Activated CD4-positive, alpha-beta T cell treated with anti-CD3 and anti-CD28 coated beads for 36 hours (primary cell): ENCODE measurements at places on chromosomes 5 and 9.

DNA sequence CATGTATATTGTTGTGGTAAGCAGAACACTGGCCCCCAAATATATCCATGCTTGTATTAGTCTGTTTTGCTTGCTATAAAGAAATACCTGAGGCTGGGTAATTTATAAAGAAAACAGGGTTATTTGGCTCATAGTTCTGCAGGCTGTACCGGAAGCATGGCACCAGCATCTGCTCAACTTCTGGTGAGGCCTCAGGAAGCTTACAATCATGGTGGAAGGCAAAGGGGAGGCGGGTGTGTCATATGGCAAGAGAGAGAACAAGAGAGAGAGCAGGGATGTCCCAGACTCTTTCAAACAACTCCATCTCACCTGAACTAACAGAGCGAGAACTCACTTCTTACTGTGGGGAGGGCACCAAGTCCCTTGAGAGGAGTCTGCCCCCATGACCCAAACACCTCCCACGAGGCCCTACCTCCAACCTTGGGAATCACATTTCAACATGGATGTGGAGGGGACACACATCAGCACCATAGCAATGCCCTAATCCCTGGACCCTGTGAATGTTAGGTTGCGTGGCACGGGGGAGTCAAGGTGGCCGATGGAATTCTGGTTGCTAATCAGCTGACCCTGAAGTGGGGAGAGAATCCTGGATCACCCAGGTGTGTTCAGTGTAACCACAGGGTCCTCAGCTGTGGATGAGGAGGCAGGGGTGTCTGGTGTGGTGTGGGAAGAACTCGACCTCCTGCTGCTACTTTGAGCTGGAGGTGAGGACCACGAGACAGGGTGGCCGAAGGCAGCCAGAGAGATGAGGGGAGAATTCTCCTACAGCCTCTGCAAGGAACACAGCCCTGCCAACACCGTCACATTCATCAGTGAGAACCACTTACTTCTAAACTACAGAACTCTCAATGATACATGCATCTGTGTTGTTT, 172.8 kb downstream of the AUH start:
- DNase-seq = no peak

DNA sequence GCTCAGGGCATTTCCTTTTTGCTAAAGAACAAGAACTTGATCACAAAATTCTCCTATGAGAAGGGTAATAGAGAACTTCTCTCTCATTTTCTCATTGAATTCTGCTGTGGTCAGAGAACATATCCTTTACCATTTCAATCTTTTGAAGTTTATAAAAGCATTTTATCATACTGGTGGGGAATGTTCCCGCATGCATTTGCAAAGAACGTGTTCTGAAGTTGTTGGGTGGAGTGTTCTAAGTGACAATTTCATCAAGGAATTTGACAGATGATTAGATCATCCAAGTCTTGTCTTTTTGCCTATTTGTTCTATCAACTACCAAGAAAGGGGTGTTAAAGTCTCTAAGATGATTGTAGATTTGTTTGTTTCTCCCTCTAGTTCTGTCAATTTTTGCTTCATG, 163.4 kb upstream of the FREM1 start:
- DNase-seq = no peak

- no peak for DNase-seq
These were observed 93.9 kb downstream of the GCNT1 start for GRCh38 chr9:76552751-76553455.

GRCh38 chr5:1137567-1138444, 25.9 kb upstream of the SLC12A7 start:
- DNase-seq = peak; percentile 35

DNA sequence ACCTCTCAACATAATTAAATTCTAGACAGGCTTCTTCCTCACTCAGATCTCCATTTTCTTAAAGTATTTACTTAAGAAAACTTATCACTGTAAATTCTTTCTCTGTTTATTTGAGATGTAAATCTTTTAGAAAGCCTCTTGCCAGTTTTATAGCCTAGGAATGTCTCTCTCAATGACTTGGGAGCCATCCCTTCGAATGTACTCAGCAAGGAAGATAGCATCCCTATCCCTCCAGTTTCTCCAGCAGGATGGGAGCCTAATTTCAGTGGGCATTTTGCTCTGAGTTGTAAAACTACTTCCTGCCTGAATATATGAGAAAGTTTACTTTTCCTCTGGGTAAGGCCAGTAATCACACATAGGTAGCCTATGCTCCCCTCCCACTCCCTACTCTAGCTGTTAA, 558.5 kb upstream of the ARRDC3 start:
- no peak for DNase-seq

GRCh38 chr9:19470567-19470966, 61.8 kb downstream of the ACER2 start:
- DNase-seq = no peak

DNA sequence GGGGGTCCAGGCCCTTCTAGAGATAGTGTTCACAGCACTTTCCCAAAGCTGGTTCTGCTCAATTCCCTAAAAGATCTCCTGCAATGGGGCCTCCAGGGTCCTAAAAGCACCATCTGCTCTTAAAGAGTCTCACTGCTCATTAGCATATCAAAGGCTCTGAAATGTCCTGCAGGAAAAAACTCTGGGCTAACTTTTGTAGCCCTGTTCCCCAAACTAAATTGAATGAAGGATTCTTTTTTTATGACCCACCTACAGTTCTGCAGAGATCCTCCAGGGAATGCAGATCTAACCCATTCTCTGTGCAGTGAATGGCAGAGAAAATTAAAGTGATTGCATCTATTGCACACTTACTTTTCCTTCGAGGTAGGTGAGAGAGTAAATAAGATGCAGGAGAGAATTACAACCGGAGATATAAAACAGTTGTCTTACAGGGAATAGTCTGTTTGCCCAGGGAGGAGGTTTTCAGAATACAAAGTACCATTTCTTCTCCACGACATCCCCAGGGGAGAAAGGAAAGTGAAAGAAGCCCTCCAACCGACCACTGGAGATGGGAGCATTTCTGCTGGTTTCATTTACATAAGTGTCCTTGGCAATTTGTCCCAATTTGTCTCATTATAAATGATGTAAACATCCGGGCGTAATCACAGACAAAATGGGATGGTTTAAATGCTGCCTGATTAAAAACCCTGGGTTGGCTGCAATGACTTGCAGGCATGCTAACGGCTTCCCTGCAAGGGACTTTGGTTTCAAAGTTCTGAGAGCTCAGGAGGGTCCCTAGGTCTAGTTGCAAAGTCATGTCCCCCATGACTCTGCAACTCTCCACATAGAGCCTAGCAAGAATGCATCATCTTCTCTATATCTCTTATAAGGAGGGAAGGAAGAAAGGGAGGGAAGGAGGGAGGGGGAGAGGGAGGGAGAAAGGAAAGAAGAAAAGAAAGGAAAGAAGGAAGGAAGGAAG, 114.0 kb downstream of the KCNIP1 start:
- DNase-seq = no peak

DNA sequence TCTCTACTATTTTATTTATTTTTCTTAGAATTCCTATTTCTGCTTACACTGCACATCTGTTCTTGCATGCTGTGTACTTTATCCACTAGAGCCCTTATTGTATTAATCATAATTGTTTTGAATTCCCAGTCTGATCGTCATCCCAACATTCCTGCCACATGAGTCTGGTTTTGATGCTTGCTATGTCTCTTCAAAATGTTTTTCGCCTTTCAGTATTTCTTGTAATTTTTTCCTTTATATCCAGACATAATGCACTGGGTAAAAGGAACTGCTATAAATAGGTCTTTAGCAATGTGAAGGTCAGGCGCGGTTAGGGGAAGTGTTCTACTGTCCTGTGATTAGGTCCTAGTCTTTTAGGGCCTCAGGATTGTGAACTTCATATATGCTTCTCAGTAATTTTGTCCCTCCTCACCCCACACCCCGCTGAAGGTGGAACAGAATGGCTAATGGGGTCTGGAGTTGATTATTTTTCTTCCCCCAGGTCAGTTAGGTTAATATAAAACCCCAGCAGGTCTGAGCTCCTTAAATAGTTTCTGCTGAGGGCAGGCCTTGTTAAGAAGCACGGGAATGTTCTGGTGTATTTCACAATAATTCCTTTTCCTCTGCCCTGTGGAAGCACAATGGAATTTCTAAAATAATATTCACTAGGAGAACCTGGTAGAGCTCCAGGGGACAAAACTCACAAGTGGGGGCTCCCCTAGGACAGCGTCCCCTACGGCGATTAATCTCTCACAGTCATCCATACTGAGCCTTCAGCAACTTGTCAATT, 146.6 kb upstream of the TUT7 start:
- no peak for DNase-seq

DNA sequence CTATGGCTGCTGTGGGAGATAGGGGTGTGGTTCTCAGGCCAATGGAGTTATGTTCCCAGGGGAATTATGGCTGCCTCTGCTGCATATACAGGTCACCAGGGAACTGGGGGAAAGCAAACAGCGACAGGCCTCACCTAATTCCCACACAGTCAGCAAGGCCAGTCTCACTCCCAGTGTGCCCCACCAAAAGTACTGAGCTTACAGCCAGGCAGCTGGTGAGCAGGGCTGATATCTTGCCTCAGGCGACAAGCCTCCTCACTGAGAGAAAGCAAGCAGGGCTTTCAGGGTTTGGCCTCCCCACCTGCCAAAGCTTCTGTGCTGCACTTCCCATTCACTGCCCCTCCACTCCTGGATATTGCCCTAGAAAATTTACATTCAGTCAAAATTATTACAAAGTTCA, 273.8 kb upstream of the TARS1 start:
- no peak for DNase-seq

- no peak for DNase-seq
These were observed 13.5 kb upstream of the MARCHF6 start for GRCh38 chr5:10339958-10340357.

- peak; percentile 7 for DNase-seq
These were observed 190.8 kb downstream of the MEF2C start for GRCh38 chr5:88691945-88692868.

GRCh38 chr5:172414531-172415361, 39.6 kb downstream of the SH3PXD2B start:
- no peak for DNase-seq

- DNase-seq = peak; percentile 49
These were observed 486.6 kb downstream of the CCDC171 start for GRCh38 chr9:16039218-16039987.

DNA sequence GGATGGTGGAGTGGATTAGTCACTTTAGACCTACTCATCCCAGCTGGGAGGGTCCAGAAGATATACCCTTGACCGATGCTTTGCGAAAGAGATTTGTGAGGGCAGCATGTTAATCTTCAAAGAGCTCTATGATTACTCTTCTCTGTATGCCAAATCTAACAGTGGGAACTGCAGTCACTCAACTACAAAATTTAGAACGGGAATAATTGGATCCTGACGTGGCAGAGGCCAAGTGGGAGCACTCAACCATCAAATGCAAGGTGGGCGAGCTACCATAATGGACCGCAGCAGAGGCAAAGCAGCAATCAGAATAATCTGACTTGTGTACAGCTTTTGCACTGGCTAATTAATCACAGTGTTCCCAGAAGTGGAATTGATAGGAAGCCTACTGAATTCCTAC, 20.4 kb downstream of the NSA2 start:
- DNase-seq = no peak

DNA sequence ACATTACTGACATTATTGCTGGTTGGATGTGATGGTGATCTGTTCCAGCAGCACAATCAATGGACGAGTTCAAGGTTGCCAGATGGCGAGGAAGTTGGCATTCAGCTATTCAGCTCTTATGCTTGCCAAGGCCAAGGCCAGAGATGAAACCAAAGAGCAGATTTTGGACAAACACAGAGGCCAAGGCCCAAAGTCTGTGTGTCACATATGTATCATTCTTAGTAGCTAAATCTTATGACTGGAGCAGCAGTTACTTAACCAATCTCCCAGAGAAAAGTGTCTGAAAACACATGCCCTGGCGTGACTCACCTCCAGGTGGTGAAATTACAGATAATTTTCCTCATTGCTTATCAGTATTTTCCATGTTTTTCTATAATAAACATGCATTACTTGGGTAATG, 189.0 kb upstream of the EGFLAM start:
- DNase-seq = no peak

- no peak for DNase-seq
These were observed 352.5 kb upstream of the NUDT12 start for GRCh38 chr5:103915081-103915480.

DNA sequence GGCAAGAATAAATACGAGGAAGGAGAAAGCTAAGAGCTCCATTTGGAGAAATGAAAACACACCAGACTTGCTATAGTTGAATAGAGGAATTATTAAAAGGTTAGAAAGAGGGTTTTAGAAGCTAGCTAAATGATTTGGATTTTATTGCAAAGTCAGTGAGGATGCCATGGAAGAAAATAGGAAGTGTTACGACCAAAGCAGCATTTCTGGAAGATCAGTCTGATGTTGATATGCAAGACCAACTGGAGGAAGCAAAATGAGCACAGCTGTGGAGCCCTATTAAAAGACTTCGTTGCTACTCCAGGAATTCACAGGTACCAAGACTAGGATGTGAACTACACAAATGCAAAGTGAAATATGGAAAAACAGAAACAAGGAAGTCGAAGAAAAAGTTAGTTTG, 2.1 kb downstream of the DHX29 start:
- DNase-seq = no peak

DNA sequence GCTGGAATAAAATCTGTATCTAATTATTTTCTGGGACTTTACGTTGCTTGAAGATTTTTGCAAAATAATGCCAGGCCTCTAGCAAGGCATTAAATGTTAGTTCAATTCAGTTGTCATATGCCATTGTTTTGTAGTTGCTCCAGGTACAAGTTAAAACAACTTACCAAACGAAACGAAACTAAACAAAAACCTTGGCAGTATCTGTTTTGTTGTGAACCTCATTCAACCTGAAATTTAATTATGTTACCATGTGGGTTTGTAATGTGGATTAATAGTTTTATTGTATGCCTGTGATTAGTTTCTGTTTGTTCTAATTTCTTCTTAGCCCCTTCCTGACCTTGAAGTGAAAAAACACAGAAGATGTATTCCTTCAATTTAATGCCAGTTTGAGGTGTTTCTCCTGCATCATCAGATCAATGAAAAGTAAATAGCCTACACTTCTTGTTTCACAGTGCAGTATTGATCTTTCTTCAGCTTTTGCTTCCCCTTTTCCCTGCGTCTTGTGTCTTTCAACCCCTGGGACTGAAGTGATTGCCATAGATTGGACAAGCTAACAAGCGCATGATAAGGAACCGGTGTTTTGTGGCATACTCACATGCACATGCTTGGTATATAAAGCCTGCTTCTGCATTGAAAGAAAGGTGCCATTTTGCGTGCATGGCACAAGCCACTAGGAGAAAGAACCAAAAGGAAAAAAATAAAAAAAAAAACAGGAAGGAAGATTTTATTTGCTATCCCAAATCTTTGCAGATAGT, 699.0 kb upstream of the ARRDC3 start:
- DNase-seq = no peak

DNA sequence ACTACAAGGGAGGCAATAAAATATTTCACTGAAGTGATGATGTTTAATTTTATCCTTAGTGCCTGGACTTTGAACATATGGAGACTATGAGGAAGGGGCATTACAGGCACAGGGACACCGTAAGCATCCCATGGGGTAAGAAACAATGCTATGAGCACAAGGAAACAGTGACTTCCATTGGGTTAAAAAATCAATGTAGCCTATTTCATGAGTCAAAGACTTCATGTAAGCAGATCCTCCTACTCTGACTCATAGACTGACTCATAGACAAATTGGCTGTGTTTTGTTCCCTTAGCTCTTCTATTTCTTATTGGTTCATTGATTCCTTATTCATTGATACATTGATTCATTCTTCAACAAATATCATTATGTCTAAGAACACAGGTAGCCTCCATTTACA, 351.0 kb downstream of the PRELID2 start:
- no peak for DNase-seq
